ENCODE measurements at places on chromosomes 16 and 17.

DNA sequence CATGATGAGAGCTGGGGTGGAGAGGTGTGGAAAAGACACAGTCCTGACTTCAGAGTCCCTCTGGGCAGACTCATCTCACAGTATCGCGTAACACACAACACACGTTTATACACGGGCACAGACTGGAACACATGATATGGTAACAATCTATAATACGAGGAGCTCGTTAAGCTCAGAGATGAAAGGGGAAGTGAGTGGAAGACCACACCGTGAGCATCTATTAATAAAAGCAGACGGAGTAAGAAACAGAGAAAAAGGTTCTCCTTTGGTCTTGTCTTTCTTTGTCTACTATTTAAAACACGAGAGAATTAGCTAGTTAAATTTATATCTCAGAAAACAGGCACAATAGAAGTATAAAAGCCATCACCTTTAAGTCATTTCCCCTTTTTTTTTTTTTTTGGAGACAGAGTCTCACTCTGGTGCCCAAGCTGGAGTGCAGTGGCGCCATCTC, 13.5 kb downstream of the ANKRD11 start:
- DNase-seq: no peak

DNA sequence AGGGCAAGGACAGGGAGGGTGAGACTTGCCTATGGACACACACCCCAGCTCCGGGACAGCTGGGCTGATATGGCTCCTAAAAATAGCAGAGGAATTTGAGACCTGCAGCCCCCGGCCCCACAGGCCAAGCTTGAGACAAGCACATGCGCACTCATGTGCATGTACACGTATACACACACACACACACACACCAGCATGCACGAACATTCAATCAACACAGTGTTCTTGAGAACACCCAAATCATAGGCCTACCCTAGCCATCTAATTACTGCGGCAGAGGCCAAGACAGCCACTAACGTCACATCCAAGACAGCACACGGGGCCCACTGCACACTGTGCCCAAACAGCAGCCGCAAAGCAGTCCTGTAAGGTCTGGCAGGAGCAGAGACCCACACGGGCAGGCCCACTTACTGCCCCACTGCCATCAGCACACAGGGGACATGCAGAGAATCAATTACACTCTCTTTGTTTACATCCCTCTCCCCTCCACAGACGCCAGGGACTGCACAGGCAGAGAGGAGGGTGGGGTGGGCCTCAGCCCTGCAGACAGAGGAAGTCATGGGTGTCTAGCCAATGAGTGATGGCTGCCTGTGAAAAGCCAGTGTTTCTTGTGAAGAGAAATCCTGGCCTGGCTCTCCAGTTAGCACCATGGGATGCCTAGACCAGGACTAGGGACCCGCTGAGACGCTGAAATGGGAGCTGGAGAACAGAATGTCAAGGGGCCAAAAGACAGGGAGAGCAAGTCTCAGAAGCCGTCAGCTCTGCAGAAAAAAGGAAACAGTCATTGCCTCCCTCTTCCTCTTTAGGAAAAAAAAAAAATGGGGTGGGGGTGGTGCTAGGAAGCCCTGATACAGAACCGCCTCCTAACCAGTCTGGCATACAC, 39.3 kb downstream of the MYO18A start:
- DNase-seq: no peak

DNA sequence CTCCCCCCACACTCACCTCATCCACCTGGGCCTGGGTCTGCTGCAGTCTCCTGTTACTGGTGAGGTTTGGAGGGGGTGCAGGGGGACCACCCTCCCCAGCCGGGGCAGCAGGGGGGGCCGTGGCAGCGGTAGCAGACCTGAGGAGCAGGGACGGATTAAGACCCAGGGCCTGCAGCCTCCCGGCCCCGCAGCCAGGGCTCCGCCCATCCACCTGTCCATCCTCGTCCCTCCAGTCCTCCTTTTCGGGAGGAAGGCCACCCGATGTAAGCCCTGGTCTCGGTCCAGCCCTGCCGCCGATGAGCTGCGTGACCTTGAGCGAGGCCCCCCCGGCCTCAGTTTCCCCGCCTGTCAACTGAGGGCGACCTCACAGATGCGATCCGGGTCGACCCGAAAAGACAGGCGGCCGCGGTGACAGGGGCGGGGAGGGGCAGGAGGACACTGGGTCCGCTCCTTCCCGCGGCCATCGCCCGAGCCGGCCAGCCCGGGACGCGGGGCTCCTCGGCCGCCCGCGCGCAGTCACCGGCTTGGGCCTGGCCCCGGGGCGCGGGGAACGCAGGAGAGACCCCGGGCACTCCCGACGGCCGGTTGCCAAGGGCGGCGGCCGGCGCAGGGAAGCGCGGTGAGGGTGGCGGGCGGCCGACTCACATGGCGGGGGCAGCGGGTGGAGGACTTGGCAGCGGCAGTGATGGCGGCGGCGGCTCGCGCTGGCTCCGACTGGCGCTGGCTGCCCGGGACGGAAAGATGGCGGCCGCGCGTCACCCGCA, at the start of gene VAMP2:
Gene VAMP2 (minus strand): TSS at position 716 of the 764 bp plus-strand sequence. CDS start 69 bp downstream, at position 647.
- DNase-seq: peak; percentile 81

GRCh38 chr17:28667870-28668269, 5.9 kb downstream of the SUPT6H start:
- no peak for DNase-seq

DNA sequence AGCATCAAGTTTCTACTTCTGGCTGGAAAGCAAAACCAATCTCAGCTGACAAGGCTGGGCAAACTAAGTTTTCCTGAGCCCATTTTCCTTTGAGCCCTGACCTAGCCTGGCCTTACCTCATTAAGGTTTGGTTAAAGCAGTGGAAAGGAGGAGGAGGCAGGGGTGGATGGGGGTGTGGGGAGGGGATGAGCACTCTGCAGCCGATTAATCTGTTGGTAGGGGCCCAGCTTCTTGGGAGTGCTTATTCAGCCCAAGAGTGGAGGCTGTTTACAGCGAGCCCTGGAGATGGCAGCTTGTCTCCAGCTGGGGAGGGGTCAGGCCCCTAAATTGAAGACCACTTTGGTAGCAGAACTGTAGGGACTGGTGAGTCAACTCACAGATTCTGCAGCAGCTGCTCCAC, 12.0 kb downstream of the SMCR8 start:
- DNase-seq: no peak

All from activated T-cell treated with anti-CD3 and anti-CD28 coated beads for 48 hours (primary cell).